ENCODE measurements at places on chromosomes 1 and 21. TPM values are rescaled to one million over a fixed set of nuclear protein-coding genes. Genes with fewer than 3 reads are reported as not detected.
A peak's percentile ranks its signal among the peaks of the same experiment; 100 is the strongest.

Gene EXO1
- total RNA-seq = 37.7 TPM

Gene RIMKLA
- not detected for total RNA-seq

GRCh38 chr1:172793823-172794222 is 134.9 kb downstream of the FASLG start:
- no peak for DNase-seq

Gene CRP
- total RNA-seq = not detected

- peak; percentile 15 for DNase-seq
Measured at GRCh38 chr1:35810096-35810881, 2.5 kb downstream of the AGO4 start.

- DNase-seq = peak; percentile 51
Measured at GRCh38 chr1:223258751-223259198, 105.2 kb downstream of the SUSD4 start.

DNA sequence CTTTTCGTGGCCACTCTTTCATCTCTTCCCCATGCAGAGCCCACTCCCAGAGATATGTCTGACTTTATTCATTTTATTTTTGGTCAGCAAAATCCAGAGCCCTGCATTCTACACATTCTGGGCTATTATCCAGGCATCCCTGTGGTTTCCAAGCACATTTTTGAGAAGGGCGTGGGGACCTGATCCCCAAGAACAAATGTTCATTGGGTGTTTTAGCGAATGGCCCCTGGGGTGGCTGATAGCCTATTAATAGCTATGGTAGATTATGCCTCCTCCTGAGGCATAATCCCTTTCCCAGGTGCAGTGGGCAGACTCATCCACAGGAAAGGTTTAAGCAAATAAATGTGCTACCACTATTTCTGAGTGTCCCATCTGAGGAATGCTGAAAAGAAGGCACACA is 511.8 kb upstream of the USP24 start:
- peak; percentile 94 for DNase-seq

DNA sequence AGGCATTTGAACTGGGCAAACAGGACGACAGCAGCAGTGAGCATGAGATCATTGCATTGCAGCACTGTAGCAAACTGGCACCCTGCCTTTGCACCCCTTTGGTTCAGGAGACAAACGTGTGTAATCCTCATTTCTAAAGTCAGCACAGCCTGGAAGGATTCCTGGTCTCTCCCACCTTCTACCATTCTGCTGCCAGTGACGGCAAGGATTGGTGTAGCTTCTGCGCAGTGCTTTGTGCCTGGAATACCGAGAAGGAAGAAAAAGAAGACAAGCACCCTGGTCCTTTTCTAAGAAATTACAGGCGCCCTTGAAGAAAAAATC is 805.3 kb downstream of the USP25 start:
- DNase-seq = peak; percentile 93

GRCh38 chr1:76764638-76765454 is 102.4 kb upstream of the ST6GALNAC5 start:
- peak; percentile 18 for DNase-seq

Gene SFN
- not detected for total RNA-seq

DNA sequence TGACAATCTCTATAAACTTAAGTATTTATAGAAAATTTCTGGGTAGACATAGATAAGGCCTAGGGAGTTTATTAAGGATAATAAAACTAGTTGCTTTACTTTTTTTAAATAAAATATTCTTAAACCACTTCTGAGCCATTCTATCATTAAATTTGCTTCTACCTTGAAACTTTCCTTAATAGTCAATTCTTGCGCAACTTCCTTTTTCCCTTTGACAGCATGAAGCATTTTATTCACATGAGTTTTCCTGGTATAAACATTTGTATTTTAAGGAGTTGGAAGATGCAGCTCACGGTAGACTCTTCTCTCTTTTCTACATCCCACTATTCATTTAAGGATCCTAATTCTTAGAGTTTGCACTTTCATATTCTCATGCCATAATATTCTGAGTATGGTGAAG is 75.8 kb upstream of the DPH5 start:
- DNase-seq = no peak
